ENCODE measurements at places on chromosomes 6 and 20. TPM values are rescaled to one million over a fixed set of nuclear protein-coding genes. Genes with fewer than 3 reads are reported as not detected.

The NFYA gene
- 13.4 TPM for polyA plus RNA-seq

The RIPOR2 gene
- 7.3 TPM for polyA plus RNA-seq

The MAS1 gene
- polyA plus RNA-seq = not detected

The PNPLA1 gene
- not detected for polyA plus RNA-seq

The PGC gene
- not detected for polyA plus RNA-seq

The MDFI gene
- polyA plus RNA-seq = 0.35 TPM

The LIME1 gene
- 1.5 TPM for polyA plus RNA-seq

The ISM1 gene
- not detected for polyA plus RNA-seq

The CST4 gene
- not detected for polyA plus RNA-seq

The TBX18 gene
- 0.69 TPM for polyA plus RNA-seq

The HLA-DRB1 gene
- polyA plus RNA-seq = not detected

The RNF182 gene
- polyA plus RNA-seq = 11.9 TPM

The KCNB1 gene
- 0.04 TPM for polyA plus RNA-seq

The SYNGAP1 gene
- 5.3 TPM for polyA plus RNA-seq

The VGLL2 gene
- not detected for polyA plus RNA-seq

The POPDC3 gene
- polyA plus RNA-seq = 29.1 TPM

The ABHD16B gene
- not detected for polyA plus RNA-seq

The RALY gene
- 106 TPM for polyA plus RNA-seq

The GRIK2 gene
- polyA plus RNA-seq = 12.8 TPM

The HCK gene
- not detected for polyA plus RNA-seq

The PLAGL1 gene
- 31.6 TPM for polyA plus RNA-seq

The RHAG gene
- polyA plus RNA-seq = not detected

The MYBL2 gene
- polyA plus RNA-seq = 1.7 TPM

The CCM2L gene
- not detected for polyA plus RNA-seq

The KCNK5 gene
- polyA plus RNA-seq = not detected

The OLIG3 gene
- not detected for polyA plus RNA-seq

The C20orf202 gene
- polyA plus RNA-seq = not detected

The HSPA1A gene
- 50.4 TPM for polyA plus RNA-seq

The CGA gene
- 0.19 TPM for polyA plus RNA-seq

The AGPAT4 gene
- polyA plus RNA-seq = 10.0 TPM

The BMP5 gene
- 0.26 TPM for polyA plus RNA-seq

The IP6K3 gene
- polyA plus RNA-seq = 1.6 TPM

The PCMTD2 gene
- 32.4 TPM for polyA plus RNA-seq

The PNISR gene
- polyA plus RNA-seq = 53.6 TPM

The TCF15 gene
- not detected for polyA plus RNA-seq

All from AG04450 (cell line).